ENCODE measurements at places on chromosomes 5 and 9. TPM values are rescaled to one million over a fixed set of nuclear protein-coding genes. Genes with fewer than 3 reads are reported as not detected.

- no peak for DNase-seq
These were observed 31.5 kb upstream of the SEMA4D start for GRCh38 chr9:89529243-89530035.

DNA sequence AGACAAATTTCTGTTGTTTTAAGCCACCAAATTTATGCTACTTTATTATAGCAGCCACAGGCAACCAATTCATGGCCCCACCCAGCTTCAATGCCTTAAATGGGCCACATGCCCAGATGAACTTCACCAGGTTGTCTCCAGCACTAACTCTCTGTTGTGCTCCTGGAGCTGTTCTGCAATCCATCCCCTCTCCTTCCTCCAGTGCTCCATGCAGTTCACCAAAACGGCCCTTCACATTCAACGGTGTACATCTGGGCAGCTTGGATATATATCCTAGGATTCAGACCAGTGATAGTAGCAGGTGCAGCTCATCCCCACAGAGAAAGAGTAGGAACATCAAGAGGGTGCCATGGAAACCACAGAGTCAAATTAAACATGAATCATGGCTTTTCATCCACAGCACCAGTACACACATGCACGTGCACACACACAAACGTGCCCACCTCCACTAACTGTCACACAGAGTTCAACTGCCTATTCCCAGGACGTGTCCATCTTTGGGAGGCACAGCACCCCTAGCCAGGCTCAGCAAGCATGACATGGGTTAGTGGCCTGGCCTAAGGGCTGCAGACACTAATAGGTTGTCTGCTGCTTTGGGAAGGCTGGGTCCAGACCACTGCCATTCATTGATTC, 134.5 kb downstream of the MED10 start:
- DNase-seq: no peak

Gene TXNDC15
- 16.6 TPM for total RNA-seq

DNA sequence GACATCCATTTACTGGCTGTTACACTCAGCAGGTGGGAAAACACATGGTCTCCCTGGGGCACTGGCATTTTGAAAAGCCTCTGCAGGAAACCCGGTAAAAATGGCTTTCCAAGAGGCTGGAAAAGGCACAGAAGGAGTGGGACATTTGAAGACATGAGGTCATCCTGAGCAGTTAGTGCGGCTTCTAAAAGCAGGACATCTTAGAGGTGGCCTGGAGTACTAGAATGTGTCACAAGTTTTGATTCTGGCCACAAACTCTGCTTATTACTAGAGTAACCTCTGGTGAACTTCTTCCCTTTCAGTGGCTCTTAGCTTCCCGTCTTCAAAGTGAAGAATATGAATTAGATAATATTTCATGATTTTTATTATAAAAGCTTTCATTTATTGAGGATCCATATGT, 423.0 kb upstream of the BRINP1 start:
- DNase-seq: no peak

Gene PCDHB5
- not detected for total RNA-seq

Gene JAK2
- 19.4 TPM for total RNA-seq

- no peak for DNase-seq
These were observed 27.6 kb upstream of the ABLIM3 start for GRCh38 chr5:149113669-149114068.

Gene DNAH5
- total RNA-seq: not detected

Measured in activated CD4-positive, alpha-beta T cell treated with anti-CD3 and anti-CD28 coated beads for 36 hours (primary cell).